ENCODE measurements at places on chromosomes 4 and X. TPM values are rescaled to one million over a fixed set of nuclear protein-coding genes. Genes with fewer than 3 reads are reported as not detected.

DNA sequence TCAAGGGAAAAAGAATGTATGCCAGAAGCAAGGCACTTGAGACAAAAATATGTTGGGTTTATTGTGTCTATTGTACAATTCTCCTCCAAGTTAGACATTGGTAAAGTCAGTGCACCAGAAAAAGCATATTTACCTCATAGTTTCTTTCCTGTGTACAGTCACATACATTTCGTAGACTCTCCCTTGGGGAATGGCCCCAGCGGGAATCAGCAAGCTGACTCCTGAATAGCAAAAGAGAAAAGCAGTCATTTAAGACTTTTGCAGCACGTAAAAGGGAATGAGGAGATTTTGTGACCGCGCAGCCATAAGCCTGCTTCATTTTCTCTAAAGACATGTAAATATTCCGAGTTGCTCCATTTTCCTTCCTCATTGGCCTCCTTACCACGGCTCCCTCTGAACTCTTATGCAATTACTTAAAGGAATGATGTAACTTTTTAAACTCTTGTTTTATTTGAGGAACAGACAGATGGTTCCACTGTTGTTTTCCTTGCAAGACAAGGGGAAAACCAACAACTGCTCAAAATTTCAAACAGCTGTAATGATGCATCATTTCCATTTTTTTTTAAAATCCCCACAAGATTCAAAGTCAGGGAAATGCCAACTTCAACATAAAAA, 332.7 kb downstream of the UNC5C start:
- no peak overlapping the region for H3K27ac ChIP-seq
- H3K36me3 ChIP-seq = no peaks in the 10 kb centered on the region
- no peaks in the 10 kb centered on the region for H3K4me1 ChIP-seq
- no peak overlapping the region for H3K4me3 ChIP-seq
- no peak for DNase-seq

ADAM29 gene
- total RNA-seq = not detected

ODAPH gene
- total RNA-seq = not detected

BEND2 gene
- total RNA-seq = not detected

GRCh38 chr4:152434011-152434410, 101.9 kb downstream of the FBXW7 start:
- no peak overlapping the region for H3K27ac ChIP-seq
- H3K36me3 ChIP-seq = peaks cover 15% of the 10 kb centered on the region
- no peak for DNase-seq
- H3K4me1 ChIP-seq = peaks cover 39% of the 10 kb centered on the region
- no peaks in the 10 kb centered on the region for H3K27me3 ChIP-seq
- no peak overlapping the region for H3K4me3 ChIP-seq

DNA sequence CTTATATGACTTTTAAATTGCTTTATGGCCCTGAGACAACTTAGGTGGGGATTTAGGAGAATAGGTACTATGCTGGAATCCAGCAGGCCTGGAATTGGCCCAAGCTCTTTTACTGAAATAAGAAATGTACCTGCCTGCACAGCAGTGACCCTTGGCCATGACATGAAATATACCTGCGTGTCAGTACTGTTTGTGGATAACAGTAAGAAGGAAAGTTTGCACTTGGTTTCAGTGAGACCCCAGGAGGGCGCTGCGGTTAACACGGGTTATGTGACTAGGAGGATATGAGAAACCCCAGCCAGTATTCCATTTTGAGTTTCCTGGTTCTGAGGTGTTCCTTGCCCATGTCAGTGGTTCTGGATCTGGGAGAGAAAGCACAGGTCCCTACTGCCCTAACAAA, 5.3 kb downstream of the MTM1 start:
- no peaks in the 10 kb centered on the region for H3K27me3 ChIP-seq
- peaks cover 85% of the 10 kb centered on the region for H3K4me1 ChIP-seq
- peak overlapping the region; percentile 58 for H3K4me3 ChIP-seq

- H3K27ac ChIP-seq = no peak overlapping the region
- H3K27me3 ChIP-seq = no peaks in the 10 kb centered on the region
- H3K4me1 ChIP-seq = no peaks in the 10 kb centered on the region
- no peak for DNase-seq
These were observed 6.7 kb upstream of the HGFAC start for GRCh38 chr4:3434881-3435685.

DNA sequence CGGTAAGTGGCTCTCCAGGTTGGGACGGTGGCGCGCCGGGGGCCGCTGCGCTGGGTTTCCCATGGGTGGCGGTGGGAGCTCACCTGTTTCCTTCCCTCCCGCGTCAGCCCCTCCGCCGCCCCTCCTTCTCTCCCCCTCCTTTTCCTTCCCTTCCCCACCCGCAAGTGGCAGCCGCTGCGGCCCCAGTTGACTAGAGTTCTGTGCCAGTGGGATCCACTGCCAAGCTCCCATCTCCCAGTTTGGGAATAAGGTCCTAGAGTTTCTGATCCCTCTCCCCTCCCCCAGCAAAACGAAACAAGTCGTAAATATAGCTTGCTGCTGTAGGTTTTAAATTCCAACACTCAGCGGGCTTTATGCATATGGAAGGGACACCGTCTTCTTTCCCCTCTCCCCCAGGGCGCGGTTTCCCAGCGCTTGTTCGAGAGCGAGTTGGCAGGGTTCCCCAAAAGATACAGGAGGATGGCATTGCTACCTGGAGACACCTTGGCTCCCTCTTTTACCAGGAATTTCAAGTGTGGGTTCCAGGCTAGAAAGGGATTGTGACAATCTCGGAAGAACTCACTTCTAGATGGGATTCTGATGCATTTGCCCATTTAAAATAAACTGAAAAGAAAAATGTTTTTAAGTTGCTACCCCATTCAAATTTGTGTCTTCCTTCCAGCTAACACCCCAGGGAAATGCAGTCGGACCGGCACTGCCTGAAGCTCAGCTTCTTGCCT, 1.2 kb downstream of the TLL1 start:
- peak overlapping the region; percentile 9 for H3K4me3 ChIP-seq
- no peak overlapping the region for H3K27ac ChIP-seq
- no peaks in the 10 kb centered on the region for H3K36me3 ChIP-seq
- H3K27me3 ChIP-seq = peaks cover 44% of the 10 kb centered on the region
- H3K4me1 ChIP-seq = peaks cover 13% of the 10 kb centered on the region

GRCh38 chr4:25915353-25915705, 1.3 kb downstream of the SMIM20 start:
- peaks cover 13% of the 10 kb centered on the region for H3K36me3 ChIP-seq
- no peak for DNase-seq
- H3K27me3 ChIP-seq = no peaks in the 10 kb centered on the region
- peak overlapping the region; percentile 93 for H3K4me3 ChIP-seq

GRCh38 chr4:41454423-41454822, 83.5 kb upstream of the LIMCH1 start:
- DNase-seq = no peak
- no peaks in the 10 kb centered on the region for H3K4me1 ChIP-seq
- H3K27me3 ChIP-seq = peaks cover 3% of the 10 kb centered on the region
- no peak overlapping the region for H3K4me3 ChIP-seq
- no peak overlapping the region for H3K27ac ChIP-seq
- no peaks in the 10 kb centered on the region for H3K36me3 ChIP-seq

RS1 gene
- not detected for total RNA-seq

CISD2 gene
- 35.1 TPM for total RNA-seq

XG gene
- total RNA-seq = not detected

KLB gene
- total RNA-seq = not detected

HTT gene
- 80.1 TPM for total RNA-seq

PCDH10 gene
- total RNA-seq = not detected

GRCh38 chr4:60657807-60658206, 542.3 kb upstream of the ADGRL3 start:
- H3K4me1 ChIP-seq = no peaks in the 10 kb centered on the region
- no peak overlapping the region for H3K4me3 ChIP-seq
- DNase-seq = no peak
- H3K36me3 ChIP-seq = no peaks in the 10 kb centered on the region
- H3K27me3 ChIP-seq = no peaks in the 10 kb centered on the region

PNCK gene
- 0.30 TPM for total RNA-seq

Measured in activated CD4-positive, alpha-beta T cell treated with anti-CD3 and anti-CD28 coated beads for 36 hours (primary cell).